ENCODE measurements at places on chromosomes 3 and 15.
A peak's percentile ranks its signal among the peaks of the same experiment; 100 is the strongest.

GRCh38 chr3:141091426-141091825 is 40.3 kb downstream of the SPSB4 start:
- DNase-seq, result no peak

- no peak for DNase-seq
These were observed 122.8 kb upstream of the ABHD17C start for GRCh38 chr15:80572337-80572736.

DNA sequence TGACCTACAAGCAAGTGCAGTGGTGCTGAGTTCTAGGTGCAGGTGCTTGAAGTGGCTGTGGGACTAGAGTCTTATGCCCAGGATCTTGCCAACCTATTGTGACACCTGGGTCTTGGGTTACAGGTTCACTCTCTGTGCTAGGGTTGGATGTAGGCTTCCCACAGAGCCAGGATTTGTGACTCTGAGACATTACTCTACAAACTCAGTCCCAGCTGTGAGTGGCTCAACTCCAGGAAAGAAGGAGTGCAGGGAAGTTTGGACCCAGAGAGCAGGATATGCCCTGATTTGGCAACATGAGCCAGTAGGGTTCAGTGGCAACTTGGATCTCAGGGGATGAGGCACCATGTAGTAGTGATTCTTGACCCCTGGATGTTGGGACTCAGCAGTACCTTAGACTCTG is 182.2 kb downstream of the LPP start:
- DNase-seq, result no peak

- peak; percentile 38 for DNase-seq
These were observed 13.5 kb downstream of the PTPN23 start for GRCh38 chr3:47394140-47394870.

DNA sequence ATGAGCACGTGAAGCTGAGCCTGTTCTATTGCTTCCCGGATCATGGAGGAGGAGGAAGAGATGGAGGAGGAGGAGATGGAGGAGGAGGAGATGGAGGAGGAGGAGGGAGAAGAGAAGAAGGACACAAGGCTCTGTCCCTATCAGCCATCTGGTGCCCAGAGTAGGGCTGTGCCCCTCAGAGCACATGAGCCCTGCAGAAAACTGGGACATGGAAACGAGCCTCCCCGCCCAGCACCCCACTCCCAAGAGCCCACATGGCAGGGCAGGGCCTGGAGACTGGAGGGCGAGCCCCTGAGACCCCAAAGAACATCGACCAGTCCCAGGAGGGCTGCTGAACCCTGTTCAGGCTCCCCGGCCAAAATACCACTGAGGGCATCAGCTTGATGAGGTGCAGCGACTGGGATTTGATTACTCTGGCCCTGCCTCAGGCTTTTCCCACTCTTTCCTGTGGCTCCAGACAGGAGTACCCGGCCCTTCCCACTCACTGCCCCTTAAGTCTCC is 285.6 kb downstream of the UACA start:
- no peak for DNase-seq

- no peak for DNase-seq
These were observed 74.2 kb upstream of the POU1F1 start for GRCh38 chr3:87350367-87351199.

GRCh38 chr15:64542091-64542490 is 81.7 kb downstream of the ZNF609 start:
- no peak for DNase-seq

DNA sequence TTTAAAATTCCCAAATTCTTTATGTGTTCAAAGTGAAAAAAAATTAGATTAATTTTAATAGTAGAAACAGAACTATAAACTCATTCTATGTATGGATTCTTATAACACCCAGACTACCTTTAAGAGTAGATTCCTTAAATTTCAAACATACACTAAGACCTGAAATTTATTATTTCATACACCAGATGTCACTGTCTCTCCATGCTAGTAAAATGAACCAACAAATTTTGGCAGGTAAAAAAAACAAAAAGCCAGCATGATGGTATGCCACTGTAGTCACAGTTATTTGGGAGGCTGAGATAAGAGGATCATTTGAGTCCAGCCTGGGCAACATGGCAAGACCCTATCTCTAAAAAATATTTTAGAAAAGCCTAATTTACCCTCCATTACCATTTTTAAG is 461.3 kb upstream of the NAALADL2 start:
- DNase-seq, result no peak

- DNase-seq, result no peak
These were observed 64.0 kb upstream of the VILL start for GRCh38 chr3:37926611-37927010.

GRCh38 chr3:57500506-57500905 is 43.6 kb downstream of the DNAH12 start:
- DNase-seq, result peak; percentile 7

- DNase-seq, result no peak
These were observed 46.0 kb downstream of the TSC22D2 start for GRCh38 chr3:150454085-150454484.

DNA sequence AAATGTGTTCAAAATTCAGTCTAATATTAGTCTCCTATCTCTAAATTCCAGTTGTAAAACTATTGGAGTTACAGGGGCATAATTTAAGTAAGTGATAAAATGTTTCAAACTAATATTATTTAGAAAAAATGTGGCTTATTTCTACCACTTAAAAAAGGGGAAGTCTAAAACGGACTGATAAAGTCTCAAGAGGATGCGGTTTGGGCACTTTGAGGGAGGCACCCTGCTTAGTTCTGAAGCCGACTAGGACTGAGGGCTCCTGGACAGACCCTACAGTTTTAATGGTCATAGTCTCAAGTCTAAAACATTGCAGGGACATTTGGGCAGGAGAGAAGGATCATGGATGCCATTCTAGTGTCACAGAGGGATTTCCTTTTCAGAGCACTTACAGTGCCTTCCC is 566.3 kb downstream of the NR2F2 start:
- DNase-seq, result no peak

GRCh38 chr15:78533331-78533730 is 6.9 kb upstream of the PSMA4 start:
- no peak for DNase-seq

GRCh38 chr3:5888851-5889250 is 701.3 kb downstream of the EDEM1 start:
- no peak for DNase-seq

DNA sequence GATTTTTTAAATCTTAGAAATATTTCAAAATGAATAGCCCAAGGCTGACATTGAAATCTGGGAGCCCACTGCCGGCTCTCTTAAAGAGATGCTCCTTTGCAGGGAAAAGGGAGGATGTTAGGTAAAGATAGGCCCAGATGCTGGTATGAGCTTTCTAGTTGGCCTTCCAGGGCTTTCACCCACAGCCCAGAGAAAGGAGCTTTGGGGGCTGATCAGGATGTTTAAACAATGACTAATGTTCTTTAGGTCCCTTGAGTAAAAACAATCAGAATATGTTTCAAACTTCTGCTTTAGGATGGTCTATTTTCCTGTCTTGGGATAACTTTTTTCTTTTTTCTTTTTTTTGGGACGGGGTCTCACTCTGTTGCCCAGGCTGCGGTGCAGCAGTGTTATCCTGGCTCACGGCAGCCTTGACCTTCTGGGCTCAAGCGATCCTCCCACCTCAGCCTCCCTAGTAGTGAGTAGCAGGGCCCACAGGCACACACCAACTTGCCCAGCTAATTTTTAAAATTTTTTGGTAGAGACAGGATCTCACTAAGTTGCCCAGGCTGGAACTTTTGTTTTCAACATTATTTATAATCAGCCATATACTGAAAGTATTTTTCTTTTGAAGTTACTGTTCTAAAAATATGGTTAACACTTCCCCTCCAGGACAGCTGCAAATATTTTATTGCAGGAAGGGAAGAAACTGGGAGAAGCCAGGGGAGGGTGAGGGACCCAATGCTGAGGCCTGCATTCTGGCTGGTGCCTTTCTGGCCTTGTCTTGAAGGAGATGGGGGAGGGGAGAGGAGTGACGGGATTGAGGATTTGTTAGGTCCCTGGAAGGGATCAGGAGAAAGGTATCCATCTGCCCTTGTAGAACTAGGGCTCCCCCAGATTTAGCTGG is 70.1 kb downstream of the TRAK1 start:
- DNase-seq, result no peak

- DNase-seq, result no peak
These were observed 218.8 kb downstream of the CLSTN2 start for GRCh38 chr3:140153736-140154135.

DNA sequence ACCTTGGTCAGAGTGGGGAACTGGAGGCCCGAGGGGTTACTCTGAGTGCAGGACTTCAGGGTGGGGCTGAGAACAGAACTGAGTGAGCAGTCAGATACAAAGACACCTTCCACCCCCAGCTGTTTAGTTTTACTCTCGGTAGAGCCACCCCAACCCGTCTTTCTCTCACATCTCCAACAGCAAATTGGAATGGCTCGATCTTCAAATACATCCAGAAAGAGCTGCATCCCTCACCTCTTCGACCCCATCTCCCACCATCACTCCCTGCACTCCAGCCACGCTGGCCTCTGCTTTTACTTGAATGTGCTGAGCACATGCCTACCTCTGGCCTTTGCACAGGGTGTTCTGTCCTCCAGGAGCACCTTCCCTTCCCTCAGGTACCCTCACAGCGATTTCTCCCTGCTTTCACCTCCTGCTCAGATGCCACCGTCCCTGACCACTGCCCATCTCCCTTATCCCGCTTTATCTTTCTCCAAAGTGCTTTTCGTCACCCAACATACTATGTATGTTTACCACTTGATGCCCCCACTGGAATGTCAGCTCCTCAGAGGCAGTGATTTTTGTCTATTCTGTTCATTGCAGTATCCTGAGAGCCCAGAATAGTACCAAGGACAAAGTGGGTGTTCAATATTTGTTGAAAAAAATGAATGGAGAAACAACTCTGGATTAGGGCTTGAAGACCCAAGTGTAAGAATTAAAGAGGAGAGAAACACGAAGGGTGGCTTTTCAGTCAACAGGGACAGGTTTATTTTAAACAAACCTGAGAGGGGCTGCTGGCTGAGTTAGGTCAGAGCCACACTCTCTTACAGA is 4.4 kb downstream of the CHCHD4 start:
- no peak for DNase-seq

- no peak for DNase-seq
These were observed 2.2 kb upstream of the RHCG start for GRCh38 chr15:89498574-89498906.

DNA sequence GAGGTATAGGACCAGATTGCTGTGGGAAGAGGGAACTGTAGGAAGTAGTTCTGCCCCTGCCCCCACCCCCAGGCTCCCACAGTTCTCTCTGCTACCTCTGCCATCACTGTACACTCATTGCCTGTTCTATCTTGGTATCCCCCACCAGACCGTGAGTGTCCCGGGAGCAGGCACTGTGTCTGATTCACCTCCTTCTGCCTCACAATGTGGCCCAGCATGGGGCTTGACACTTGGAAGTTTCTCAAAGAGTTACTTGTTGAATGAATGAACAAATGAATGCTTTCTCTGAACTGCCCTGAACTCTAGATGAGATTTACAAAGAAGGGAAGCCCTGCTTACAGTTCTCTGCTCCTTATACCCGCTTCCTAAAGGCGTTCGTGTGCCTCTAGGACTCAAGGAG is 27.1 kb upstream of the PIK3CB start:
- no peak for DNase-seq

- DNase-seq, result no peak
These were observed 111.4 kb upstream of the TOPAZ1 start for GRCh38 chr3:44130249-44130648.

DNA sequence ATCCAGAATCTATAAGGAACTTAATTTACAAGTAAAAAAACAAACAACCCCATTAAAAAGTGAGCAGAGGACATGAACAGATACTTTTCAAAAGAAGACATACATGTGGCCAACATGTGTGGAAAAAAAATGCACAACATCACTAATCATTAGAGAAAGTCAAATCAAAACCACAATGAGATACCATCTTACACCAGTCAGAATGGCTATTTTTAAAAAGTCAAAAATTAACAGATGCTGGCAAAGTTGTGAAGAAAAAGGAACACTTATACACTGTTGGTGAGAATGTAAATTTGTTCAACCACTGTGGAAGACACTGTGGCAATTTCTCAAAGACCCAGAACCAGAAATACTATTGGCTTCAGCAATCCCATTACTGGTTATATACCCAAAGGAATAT is 830.0 kb upstream of the ALCAM start:
- DNase-seq, result no peak

GRCh38 chr3:177611752-177612334 is 414.6 kb upstream of the TBL1XR1 start:
- DNase-seq, result no peak

DNA sequence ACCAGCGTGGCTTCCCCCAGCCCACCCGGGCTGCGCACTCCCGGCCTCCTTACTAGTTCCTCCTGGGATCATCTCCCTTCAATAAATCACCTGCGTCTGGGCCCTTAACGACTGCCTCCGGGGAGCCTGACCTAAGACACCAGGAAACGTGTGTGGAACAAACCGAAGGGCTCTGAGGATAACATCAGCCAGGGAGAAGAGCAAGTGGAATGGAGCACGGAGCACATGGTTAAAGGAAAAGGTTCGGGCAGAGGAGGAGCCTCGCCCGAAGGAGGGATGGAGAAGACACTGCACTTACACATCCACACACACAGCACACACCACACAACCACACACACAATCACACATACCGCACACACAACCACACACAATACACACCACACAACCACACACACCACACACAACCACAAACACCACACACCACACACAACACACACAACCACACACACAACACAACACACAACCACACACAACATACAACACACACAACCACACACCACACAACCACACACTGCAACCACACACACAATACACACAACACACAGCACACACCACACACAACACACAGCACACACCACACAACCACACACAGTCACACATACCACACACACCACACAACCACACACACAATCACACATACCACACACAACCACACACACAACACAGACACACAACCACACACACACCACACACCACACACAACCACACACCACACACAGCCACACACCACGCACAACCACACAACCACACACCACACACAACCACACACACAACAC is 24.7 kb downstream of the CPN2 start:
- DNase-seq, result no peak

- no peak for DNase-seq
These were observed 22.3 kb upstream of the CFAP161 start for GRCh38 chr15:81111510-81112470.

- no peak for DNase-seq
These were observed 588 bp downstream of the SLC6A1 start for GRCh38 chr3:10992943-10993728.

- no peak for DNase-seq
These were observed 184.6 kb downstream of the DCLK3 start for GRCh38 chr3:36579746-36580145.

GRCh38 chr15:100194996-100195395 is 146.8 kb downstream of the ADAMTS17 start:
- DNase-seq, result no peak

GRCh38 chr3:29267226-29267625 is 13.6 kb upstream of the RBMS3 start:
- DNase-seq, result no peak

- DNase-seq, result no peak
These were observed 23.7 kb upstream of the CD276 start for GRCh38 chr15:73660455-73660854.
